Activated T-helper 1 cell treated with Interleukin-2 at 50 U/mL for 16 hours (primary cell): ENCODE measurements at places on chromosomes 2 and 18.

- no peak for DNase-seq
These were observed 117.6 kb downstream of the BIRC6 start for GRCh38 chr2:32474381-32474780.

DNA sequence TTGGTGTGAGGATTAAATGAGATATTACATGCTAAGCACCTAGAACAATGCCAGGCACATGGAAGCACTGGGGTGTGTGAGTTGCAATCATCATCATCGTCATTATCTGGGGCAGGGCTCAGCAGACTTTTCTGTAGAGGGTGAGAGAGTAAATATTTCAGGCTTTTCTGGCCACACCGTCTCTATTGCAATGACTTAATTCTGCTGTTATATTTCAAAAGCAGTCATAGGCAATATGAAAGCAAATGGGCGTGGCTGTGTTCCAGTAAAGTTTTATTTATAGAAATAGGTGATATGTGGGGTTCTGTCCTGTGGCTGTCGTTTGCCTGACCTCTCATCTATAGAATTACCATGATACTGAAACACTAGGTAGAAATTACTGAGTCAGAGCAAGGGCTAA, 60.6 kb downstream of the IL1R2 start:
- no peak for DNase-seq

DNA sequence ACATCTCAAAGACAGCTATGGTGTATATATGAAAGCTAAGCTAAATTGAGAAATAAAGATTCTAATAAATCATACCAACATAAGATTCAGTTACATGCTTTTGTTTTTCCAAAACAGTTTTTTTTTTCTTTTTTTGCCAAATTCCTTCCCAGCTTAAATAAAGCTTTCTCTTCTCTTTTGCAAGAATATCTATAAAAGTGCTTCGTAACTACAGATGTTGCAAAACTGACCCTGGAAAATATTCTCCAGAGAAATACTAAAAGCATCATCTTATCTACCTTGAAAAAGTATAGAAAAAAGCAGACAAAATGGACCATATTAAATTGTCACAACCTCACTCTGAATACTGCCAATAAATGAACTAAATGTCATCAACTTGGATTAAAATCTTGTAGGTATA, 38.7 kb downstream of the FANCL start:
- no peak for DNase-seq

DNA sequence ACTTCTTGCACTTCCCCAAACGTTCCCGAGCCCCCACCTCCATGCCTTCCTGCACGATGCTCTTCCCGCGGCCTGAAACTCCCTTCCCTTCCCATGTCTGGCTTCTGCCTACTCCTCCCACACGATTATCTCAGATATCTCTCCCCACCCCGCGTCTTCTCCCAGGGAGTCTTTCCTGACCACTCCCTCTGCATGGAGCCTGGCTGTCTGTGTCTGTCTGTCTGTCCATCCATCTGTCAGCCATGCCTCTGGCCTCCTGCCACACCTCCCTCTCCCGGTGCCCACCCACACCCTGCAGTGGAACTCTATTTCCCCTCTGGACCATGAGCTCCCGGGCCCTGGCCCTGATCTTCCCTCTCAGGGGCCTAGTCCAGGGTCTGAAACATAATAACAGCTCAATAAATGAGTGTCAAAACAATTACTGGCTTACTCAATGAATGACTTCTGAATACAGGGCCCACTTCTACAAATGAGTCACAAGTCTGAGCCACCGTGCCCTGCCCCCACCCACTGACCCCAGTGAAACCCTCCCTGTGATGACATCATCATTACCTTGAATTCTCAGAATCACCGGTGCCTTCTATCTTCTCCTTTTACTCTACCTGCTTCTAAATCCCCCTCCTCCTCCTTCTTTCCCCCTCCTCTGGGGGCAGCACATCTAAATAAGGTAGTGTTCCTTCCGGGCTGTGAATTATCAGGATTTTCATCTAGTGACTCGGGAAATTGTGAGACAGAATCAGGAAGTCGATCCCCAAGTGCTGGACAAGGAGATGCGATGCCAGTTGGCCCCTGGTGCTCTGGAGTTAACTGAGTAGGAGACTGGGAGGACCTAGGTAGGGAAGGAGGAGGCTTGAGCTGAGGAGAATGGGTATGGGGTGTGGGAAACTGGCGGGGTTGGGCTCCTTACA, 46.1 kb upstream of the PLB1 start:
- DNase-seq = no peak

GRCh38 chr2:231680285-231680991, 27.9 kb upstream of the PTMA start:
- DNase-seq = no peak

- DNase-seq = no peak
These were observed 96.0 kb downstream of the UXS1 start for GRCh38 chr2:106098081-106098480.

DNA sequence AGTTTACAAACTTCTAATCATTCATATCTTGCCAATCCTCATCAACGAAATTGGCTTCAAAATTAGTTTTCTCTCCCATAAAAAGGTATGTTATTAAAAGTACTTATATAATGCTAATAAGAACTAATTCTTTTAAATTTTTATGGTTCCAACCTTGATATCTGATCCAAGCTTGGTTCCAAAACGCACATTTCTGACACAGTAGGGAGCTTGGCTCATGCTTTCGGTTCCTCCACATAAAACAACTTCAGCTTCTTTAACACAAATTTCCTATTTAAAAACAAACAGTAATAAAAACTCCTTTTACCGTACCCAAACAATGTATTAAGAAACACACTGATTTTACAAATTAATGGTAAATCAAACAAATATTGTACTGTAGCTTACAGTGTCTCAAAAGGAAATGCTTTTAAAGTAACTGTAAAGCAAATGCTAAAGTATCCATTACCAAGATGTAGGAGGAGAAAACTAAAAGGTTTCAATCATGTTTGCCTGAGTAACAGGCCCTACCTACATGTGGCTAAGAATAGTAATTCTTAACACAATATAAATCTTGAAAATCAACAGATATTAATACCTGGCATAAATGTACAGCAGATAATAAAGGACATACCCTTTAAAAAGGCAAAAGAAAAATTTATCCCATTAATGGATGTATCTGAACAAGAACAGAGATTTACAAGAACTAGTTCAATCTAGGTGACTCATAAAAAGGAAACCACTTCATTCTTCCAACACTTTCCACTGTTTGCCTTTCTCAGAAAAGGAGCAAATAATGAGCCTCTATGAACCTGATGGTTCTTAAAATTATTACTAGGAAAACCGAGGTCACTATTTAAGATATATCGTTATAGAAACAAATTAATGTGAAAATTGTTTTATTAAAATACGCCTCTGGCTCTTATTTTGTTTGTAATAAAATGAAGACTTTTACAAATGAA, 17.5 kb downstream of the ACAA2 start:
- DNase-seq = no peak

DNA sequence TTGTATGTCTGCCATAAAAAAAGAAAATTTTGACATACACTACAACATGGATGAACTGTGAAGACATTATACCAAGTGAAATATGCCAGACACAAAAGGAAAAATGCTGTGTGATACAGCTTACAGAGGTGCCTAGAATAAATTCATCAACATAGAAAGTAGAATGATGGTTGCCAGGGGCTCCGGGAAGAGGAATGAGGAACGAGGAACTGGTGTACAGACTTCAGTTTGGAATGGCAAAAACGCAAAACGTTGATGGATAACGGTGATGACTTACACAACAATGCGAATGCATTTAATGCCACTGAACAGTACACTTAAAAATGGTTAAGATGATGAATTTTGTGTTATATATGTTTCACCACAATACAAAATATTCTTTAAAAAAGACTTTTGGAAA, 61.0 kb downstream of the TTC21B start:
- no peak for DNase-seq

- no peak for DNase-seq
These were observed 132.6 kb downstream of the C1D start for GRCh38 chr2:67930156-67930555.

DNA sequence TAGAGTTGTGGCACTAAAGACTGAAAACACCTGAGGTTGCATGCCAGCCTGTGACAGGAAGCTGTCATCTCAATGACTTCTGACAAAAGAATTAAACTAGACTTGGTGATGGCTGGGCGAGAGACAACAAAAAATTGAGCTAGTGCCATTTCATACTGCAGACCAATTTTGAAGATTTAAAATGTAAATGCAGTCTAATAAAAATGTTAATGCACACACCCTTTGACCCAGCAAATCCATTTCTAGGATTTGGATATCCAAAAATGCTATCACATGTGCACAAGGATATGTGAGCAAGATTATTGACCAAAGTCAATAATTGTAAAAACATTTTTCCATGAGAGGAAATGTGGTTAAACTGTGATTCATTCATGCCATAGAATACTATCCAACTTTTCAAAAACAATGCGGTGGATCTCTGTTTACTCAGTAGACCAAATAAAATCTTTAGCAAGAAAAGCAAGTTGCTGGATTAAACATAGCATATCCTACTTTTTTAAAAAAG, 5.6 kb downstream of the FBXO36 start:
- DNase-seq = no peak

DNA sequence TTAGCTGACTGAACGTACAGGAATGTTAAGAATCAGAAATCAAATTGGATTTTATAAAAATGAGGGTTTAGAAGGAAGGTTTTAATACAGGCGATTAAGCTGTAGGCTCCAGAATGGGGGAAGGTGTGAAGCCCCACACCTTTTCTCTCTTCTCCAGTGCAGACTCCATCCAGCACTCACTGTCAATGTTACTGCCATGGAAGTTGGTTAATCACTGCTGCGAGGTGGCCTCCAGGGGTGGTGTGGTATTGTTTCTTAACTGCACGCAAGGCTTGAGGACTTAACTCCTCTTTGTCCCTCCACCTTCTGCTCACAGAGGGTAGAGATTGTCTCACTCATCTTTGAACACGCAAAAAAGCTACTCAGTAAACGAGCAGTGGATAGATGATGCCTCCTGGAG, 26.9 kb upstream of the YWHAQ start:
- no peak for DNase-seq

DNA sequence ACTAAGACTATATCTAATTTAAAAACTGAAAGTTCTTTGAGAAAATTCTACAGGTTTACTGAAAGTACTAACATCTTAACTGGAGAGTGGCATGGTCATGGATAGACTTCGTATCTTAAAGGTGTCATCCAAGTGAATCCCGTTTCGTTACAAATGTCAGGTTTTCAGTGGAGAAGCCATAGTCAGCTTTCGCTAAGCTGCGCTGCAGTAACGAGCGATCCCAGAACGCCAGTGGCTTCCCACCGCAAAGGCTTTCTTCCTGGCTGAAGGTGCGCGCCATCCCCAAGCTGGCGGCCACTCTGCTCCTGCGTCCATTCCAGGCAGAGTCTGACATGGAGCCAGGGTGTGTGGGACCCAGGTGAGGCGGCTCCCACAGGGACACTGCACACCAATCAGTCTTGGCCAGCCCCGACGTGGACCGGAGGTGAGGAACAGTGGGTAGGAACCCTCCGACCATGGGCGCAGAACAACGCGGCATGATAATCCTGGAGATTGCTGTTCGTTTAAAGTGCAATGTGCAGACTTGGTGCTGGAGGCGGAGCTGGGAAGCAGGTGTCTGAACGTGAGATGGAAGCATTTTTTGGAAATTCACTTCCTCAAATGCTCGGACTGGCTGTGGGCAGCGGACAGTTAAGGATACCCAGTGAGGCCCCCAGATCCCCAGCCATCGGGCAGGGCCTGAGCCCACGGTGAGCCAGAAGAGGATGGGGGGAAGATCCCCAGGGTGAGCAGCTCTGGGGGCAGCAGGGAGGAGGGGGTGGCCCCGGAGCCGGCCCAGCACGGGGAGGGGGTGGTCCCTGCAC, 27.8 kb upstream of the KCNG2 start:
- no peak for DNase-seq

DNA sequence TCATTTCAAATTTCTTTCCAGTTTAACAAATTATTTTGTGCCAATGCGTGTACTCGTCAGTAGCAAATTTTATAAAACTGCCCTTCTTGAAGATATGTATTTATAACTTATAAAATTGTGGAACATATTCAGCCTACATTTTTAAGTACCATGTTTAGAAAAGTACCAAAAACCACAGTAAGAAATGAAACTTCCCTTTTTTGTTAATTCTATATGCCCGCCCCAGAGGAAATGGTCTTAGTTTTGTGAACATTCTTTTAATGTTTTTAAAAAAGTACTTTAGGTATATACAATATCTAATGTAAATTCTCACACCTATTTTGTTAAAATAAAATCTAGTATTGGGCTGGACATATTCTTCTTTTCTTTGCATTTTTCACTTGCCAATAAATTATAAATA, 1.2 kb downstream of the UGT1A9 start:
- DNase-seq = no peak
